ENCODE measurements at places on chromosomes 7 and 10.

DNA sequence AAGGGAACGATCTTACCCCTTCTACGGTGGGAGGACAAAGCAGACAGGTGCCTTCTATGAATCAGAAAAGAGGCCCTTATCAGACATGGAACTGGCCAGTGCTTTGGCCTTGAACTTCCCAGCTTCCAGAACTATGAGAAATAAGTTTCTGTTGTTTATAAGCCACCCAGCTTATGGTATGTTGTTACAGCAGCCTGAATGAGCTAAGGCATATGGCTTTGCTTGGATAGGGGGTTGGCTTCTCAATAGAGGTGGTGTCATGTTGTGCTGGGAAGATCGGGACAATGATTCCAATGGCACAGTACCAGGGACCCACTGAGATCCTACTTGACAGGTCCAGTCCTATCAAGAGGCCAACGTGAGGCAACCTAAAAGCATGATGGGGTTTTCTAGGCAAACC, 183.4 kb upstream of the BMPER start:
- DNase-seq: no peak

DNA sequence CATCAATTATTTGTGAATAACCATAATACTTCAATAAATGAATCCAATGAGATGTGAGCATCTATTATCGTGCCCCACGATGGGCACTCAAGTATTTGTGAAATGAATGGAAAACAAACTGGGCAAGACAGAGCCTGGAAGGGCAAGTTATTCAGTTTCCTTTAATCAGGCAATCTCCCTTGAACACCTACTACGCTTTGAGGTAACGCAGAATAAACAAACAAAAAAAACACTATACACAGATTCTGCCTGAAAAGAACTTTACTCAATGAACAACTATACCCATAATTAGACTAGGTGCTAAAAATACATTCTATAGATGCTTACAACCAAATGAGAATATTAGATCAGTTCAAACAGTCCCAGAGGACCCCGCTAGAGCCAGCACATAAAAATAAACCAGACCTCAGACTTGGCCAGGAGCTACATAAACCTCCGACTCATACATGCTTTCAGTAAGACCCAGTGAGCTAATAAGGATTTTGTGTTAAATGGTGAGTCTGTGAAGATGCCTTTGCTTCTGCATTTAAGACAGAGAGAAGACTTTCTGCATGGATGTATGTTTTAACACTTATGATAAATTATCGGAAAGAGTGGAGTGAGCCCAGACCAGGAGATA, 121.3 kb downstream of the MPP7 start:
- no peak for DNase-seq

DNA sequence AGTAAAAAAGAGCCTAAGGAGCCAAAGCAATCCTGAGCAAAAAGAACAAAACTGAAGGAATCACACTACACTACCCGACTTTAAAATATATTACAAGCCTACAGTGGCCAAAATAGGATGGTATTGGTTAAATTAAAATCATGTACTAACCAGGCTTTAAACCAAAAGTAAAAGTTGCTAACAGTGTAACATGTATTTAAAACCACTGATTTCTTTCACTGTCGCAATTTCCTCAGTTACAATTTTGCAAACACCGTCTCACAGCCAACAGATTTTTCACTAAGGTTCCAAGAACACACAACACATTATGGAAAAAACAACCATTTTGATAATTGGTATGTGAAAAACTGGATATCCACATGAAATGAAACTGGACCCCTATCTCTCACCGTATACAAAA, 74.0 kb downstream of the JMJD1C start:
- DNase-seq: no peak

- no peak for DNase-seq
These were observed 68.5 kb downstream of the LRRC4 start for GRCh38 chr7:127962589-127963361.

DNA sequence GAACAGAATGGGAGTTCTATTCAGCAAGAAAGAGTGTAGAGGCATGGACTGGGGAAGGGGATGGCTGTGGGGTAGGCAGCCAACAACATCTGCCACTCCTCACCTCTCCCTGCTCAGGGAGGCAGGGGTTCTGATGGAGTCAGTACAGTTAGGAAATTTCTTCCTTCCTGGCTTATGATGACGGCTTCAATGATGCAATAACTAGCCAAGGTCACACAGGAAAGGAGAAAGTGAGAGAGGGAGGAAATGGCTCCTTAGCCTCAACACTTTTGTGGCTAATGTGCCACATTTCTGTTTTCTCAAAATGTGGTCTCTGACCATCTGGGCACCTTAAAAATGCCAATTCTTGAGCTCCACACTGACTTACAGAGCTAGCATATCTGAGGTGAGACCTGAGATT, 79.3 kb upstream of the PDZD8 start:
- no peak for DNase-seq

- DNase-seq: no peak
These were observed 40.0 kb upstream of the PFKFB3 start for GRCh38 chr10:6162589-6163356.

DNA sequence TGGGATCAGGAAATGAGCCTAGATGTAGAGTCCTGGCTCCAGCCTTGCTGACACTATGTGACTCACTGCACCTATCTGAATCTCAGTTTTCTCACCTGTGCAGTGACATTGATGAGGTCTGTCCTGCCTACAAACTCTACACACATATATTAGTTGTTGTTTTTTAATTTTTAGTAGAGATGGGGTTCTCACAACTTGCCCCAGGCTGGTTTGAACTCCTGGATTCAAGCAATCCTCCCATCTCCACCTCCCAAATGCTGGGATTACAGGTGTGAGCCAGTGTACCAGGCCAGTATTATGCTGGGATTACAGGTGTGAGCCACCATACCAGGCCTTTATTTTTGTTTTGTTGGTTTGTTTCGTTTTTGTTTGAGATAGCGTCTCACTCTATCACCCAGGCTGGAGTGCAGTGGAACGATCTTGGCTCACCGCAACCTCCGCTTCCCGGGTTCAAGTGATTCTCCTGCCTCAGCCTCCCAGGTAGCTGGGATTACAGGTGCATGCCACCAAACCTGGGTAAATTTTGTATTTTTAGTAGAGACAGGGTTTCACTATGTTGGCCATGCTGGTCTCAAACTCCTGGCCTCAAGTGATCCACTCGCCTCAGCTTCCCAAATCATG, 11.8 kb upstream of the DDIT4 start:
- DNase-seq: no peak

GRCh38 chr7:30469303-30469702, 9.3 kb downstream of the NOD1 start:
- no peak for DNase-seq

GRCh38 chr7:417973-418601, 101.6 kb downstream of the PDGFA start:
- no peak for DNase-seq

GRCh38 chr10:35637462-35637861, 4.6 kb downstream of the FZD8 start:
- no peak for DNase-seq

DNA sequence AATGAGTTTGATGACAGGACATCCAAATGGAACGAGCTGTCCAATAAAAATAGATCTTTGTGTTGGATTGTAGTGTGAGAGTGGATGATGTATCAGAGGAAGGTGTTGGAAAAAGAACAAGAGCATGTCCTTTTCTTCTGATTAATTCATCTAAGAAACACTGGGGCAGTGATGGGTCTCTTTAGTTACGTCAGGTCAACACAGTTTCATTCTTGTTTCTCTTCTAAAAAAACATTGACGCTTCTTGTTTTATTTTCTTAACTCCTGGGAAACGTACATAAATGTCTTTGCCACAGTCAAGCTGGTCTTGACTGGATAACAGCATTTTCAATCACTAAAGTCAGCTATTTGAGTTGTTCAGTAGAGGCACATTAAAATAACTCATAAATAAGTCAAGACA, 67.0 kb downstream of the PPP1R9A start:
- no peak for DNase-seq

GRCh38 chr7:85162721-85163120, 24.1 kb downstream of the SEMA3D start:
- DNase-seq: no peak

- no peak for DNase-seq
These were observed 54.7 kb downstream of the EMX2 start for GRCh38 chr10:117597216-117597615.

DNA sequence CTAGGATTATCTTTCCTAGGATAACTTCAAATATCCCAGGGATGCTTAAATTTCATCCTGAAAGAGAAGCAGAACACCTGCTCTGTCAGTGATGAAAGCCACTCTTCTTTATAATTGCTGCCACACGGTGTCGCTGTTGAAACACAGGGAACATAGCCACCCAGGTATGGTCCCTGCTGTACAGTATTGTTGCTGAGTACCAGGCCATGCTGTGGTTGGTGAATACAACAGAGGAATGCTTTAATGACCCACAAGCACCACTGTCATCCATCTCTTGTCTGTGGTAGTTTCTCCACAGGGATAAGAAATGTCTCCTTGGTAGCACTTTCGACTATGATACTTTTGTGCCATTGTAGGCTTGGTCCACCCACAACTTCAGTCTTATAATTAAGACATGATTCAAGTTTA, 70.6 kb upstream of the STARD3NL start:
- peak; percentile 73 for DNase-seq

DNA sequence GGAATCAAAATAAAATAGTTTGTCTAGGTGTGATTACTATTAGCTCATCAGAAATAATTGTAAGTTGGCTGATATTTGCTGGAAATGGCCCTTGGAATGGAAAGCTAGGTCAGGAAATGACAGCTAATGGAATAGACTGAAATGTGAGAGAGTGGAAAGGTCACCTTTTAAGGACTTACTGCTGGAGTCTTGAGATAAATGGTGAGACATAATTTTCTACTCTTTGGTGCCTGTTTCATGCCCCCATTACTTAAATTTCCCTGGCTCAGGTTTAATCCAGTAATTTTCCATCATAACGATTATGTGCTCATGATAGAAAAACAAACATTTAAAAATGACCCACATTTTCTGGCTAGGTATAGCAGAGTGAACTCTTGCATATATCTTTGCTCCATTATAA, 123.6 kb downstream of the ADAM22 start:
- DNase-seq: no peak

DNA sequence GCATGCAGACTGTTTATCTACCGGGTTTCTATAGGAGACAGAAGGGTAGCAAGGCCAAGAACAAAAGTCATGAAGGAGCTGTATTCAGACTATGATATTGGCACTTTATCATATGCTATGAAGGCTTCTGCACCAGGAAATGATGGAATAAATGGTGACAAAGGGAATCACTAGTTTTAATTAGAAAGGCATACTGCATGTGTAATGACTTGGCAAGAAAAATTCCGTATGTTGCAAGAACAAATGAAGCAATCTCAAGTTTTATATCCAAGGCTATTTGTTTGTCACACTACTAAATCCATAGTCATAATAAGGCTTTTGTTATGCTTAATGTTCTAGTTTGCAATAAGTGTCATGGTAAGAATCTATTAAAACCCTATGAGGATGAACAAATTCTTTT, 230.9 kb downstream of the ZEB1 start:
- DNase-seq: no peak

DNA sequence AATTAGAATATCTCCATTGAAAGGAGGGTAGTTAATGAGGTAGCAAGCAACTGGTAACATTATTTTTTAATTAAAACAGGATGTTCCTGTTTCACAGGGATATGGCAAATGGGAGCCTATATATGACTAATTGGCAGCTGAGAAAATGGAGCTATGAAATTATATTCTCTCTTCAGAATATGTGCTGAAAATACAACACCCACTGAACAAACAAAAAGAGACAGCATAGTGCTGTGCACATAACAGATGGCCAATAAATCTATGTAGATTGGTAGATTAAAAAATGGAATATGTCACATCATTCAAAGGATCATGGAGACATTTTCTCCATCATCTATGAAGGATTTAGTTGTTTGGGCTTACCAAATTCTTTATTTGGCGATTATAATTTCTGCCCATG, 362.0 kb downstream of the GPR37 start:
- no peak for DNase-seq

DNA sequence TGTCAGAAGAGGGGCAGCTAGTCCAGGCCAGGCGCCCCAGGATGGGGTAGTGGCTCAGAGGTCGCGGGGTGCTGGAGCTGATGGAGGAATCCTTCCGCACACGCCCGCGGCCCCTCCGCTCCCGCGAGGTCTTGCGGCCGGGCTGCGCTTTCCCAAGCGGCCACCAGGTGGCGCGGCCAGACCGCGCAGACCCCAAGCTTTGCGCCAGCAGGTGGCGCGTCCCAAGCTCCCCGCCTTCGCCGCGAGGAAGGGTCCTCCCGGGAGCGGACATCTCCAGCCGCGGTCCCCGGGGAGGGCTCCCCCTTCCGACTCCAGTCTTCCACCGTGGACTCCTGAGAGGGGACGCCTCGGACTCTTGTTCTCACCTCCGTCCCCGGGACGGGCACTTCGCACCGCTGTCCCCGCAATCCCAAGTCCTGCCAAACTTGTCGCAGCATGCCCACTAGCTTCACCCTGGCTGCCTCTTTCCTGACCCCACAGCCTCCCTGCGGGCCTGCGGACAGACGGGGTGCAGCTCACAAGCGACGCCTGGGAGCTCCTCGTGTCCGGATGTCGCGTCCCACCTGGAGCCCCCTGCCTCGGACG, 19.4 kb downstream of the KCNK18 start:
- peak; percentile 4 for DNase-seq

- no peak for DNase-seq
These were observed 125.9 kb downstream of the GRK5 start for GRCh38 chr10:119333146-119333792.

DNA sequence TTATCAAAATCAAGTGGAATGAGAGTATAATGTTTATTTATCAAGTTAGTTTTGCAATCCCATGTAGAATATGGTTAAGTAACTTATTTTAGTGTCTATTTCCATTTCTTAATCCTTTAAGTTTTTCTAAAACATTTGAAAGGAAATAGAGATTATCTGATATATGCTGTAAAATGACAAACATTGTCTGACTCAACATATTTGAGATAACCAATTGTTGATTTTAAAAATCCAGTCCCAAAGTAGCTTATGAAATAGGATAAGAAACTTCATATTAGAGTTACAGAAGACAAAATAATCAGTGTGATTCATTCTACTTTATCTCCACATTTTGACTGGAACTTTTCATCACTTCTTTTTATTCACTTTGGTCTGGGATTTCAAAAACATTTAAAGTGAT, 38.7 kb upstream of the CDK1 start:
- DNase-seq: no peak

DNA sequence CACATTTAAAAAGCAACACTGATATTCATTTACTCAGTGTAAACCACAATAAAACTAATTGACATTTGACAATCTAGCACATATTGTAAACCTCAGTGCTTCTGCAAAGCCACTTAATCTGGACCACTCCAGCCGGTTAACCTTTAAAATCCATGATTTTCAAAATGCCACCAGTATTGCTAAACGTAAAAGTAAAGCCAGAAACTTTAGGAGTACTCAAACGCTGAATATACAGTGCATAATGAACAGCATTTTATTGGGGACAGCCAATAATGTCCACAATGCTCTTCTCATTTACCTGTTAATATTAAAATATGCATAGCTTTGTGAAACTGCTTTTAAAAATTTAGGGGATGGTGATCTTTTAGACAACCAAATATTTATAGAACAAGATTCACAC, 10.8 kb downstream of the HNRNPA2B1 start:
- DNase-seq: no peak

DNA sequence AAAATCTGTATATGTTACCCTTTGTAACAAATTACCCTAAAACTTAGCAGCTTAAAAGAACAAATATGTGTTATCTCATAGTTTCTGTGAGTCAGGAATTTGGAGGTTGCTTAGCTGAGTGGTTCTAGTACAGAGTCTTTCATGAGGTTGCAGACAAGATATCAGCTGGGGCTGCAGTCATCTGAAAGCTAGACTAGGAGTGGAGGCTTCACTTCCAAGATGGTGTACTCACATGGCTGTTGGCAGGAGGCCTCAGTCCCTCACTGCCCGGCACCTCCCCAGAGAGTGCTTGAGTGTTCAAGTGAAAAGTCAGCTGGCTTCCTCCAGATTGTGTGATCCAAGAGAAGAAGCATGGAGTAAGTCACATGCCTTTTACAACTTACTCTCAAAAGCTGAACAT, 16.9 kb upstream of the GGCT start:
- DNase-seq: no peak
